Activated CD4-positive, alpha-beta T cell treated with anti-CD3 and anti-CD28 coated beads, Interleukin-2, amount 10 ng/mL, durations not matched to agents 24 days and 14 days (primary cell): ENCODE measurements at places on chromosomes 13 and 19.

GRCh38 chr13:101703838-101704237 lies 251.4 kb downstream of the ITGBL1 start:
- H3K27ac ChIP-seq, result no peak overlapping the region
- no peak for DNase-seq
- no peaks in the 10 kb centered on the region for H3K36me3 ChIP-seq

DNA sequence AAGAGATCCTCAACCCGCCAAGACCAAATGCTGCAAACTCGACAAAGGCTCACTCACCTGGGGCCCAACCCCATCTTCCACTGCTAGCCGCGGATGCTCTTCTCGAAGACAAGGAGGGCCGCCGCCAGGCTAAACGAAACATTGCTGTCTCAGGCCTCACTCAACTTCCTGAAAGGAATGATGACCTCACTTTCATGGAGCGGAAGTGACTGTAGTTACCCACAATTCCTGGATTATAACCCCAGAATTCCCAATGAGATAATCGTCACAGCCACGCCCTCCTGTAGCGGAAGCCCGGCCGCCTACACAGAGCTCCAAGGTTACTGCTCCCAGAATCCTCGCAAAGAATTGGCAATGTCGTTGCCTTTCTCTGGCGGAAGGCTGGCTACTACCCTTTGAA lies 10.5 kb upstream of the ZNF112 start:
- H3K27me3 ChIP-seq, result no peaks in the 10 kb centered on the region
- no peak overlapping the region for H3K4me3 ChIP-seq
- DNase-seq, result no peak

DNA sequence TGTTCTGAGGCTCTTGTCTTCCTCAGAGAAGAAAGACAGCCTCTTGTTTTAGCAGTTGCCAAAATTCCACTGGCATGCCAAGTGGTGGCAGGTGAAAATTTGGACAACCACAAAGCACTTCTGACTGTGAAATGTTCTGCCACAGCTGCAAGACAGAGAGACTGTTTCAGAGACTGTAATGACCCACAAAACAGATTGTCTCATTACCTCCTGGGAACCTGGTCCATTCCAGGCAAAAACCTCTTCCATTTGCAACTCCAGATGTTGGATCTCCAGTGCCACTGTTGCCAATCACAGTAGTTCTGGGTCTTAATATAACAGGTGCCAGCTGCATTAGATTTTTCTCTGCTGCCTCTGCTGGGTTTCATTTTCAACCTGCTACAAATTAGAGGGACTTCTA lies 911.5 kb downstream of the UQCRFS1 start:
- no peak for DNase-seq
- no peaks in the 10 kb centered on the region for H3K27me3 ChIP-seq
- no peaks in the 10 kb centered on the region for H3K4me1 ChIP-seq
- H3K27ac ChIP-seq, result no peak overlapping the region

DNA sequence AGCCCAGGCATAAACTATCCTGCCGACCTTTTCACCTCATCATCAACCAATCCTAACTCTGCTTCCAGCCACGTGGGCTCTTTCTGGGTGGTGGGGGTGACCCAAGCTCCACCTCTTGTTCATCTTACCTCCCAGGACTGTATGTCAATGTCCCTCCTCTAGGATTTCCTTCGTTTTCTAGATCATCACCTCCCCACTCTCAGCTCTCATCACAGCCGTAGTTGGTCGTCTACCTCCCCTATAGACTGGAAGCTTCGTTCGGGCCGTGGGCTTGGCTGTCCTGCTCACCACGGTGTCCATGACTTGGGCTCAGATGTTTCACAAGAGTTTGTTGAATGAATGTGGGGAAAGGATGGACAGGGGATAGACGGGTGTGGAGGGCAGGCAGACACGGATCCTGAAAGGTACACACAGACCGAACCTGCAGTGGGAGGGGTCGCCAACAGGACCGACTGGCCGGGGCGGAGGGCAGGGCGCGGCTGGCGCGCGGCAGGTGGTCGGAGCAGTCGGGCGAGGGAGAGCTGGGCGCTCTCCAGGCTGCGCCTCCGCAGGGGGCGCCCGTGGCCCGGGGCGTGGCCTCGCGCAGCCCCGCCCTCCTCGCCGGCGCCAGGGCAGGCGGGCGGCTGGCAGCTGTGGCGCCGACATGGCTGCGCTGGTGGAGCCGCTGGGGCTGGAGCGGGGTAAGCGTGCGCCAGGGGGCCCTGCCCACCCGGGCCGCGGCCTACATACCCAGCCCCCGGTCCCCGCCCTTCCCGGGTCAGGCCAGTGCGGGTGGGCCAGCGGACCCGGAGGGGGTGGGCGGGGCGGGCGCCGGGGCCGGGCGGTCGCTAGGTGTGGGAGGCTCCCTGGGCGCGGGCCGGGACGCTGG lies at the start of gene LIN7B:
Gene LIN7B, plus strand, starts transcription at position 609 of the 868 bp plus-strand sequence. Its CDS starts 35 bp downstream, at position 644.
- H3K27ac ChIP-seq, result peak within 1 kb of the TSS; percentile 7
- DNase-seq, result peak; percentile 95

DNA sequence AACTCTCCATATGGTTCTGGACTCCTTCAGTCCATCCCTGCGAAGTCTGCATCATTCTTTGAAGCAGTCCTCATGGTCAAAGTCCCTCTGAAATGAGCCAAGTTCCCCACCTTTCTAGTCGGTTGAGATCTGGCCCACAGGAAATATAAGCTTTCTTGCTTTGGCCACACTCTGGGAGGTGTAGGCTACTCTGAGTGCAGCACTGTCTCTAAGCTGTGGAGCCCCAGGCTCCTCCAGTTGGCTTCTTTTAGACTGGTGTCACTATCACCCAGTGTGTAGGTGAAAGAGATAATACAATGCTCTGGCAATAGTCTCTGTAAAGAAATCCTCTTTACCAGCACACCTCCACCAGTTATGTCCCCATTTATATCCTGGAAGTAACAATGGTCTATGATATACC lies 486.5 kb upstream of the KLF12 start:
- no peaks in the 10 kb centered on the region for H3K4me1 ChIP-seq
- H3K27me3 ChIP-seq, result no peaks in the 10 kb centered on the region
- H3K4me3 ChIP-seq, result no peak overlapping the region
- H3K36me3 ChIP-seq, result no peaks in the 10 kb centered on the region
